ENCODE measurements at places on chromosomes 7 and 10.

DNA sequence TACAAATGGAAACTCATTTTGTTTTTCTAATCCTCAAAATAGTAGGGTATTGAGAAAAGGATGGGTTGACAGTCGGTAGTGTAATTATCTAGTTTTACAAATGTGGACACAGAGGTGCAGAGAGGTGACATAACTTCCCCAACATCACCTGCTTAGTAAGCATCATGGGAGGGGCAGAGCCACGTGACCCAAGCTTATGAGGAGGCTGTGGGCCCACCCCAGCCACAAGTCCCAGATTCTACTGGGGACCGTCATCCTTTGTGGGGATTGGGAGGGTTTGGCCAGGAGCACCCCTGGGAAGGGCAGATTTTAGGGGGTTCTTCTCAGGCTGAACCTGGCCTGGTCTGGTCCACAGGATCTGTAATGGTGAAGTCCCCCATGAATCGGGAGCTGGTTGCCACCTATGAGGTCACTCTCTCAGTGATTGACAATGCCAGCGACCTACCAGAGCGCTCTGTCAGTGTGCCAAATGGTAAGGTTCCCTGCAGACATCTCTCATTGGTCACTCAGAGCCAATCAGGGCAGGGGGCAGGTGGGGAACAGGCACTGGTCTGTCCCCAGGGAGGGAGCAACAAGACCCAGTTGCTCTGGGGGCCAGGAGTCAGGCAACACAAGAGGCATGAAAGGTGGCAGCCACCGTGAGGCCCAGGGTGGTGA lies 23.6 kb upstream of the VSIR start:
- DNase-seq: peak; percentile 39

- no peak for DNase-seq
Measured at GRCh38 chr10:68666280-68666760, 54.7 kb upstream of the CCAR1 start.

DNA sequence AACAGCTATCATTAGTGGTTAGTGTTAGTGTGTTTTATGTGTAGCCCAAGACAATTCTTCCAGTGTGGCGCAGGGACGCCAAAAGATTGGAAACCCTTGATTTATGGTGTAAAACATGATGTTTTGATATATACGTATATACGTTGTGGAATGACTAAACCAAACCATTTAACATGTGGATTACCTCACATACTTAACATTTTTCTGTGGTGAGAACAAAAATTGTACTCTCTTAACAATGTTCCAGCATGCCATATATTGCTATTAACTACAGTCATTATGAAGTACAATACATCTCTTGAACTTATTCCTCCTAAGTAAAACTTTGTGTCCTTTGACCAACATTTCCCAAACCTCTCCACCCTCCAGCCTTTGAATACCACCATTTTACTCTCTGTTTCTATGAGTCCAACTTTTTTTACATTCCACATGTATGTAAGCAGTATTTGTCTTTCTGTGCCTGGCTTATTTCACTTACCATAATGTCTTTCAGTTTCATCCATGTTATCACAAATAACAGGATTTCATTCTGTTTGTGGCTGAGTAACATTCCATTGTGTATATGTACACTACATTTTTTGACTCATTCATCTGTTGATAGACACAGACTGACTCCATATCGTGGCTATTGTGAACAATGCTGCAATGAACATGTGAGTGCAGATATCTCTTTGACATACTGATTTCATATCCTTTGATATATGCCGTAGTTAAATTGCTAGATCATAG lies 42.2 kb upstream of the MAGI2 start:
- no peak for DNase-seq

- no peak for DNase-seq
Measured at GRCh38 chr7:96670338-96671289, 39.0 kb downstream of the SEM1 start.

- no peak for DNase-seq
Measured at GRCh38 chr10:110069502-110069982, 61.8 kb downstream of the ADD3 start.

DNA sequence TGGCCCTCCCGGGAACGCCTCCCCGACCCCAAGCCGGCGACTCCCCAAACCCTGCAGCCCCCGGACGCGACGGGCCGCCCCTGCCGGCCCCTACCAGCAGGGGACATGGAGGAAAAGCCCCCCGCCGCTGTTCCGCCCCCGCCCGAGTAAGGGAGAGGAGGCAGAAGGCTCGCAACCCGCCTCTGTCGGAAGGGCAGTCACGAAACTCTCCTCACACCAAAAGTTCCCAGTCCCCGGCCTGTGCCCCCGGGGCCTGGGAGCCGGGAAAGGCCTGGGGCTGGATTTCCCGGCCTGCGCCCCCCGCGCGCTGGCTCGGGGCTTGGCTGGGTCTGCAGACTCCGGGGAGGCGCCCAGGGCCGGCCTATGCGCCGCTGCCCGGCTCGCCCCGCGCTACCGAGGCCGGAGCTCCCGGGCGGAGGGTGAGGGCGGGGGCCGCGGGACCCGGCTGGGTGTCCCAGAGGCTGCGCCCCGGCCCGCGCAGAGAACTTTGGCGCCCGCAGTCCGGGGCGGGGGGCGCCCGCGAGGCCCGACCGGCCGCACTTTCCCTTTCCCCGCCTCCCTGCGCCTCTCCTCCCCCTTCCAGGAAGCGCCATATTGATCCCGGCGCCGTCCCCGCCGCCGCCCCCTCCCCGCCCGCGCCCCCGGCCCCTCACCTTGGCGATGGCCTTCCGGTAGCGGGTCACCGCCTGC lies 728 bp downstream of the PARD3 start:
- DNase-seq: no peak

GRCh38 chr7:43302211-43302711 lies 189.8 kb downstream of the HECW1 start:
- peak; percentile 46 for DNase-seq

GRCh38 chr7:137331378-137331777 lies 12.2 kb downstream of the PTN start:
- no peak for DNase-seq

DNA sequence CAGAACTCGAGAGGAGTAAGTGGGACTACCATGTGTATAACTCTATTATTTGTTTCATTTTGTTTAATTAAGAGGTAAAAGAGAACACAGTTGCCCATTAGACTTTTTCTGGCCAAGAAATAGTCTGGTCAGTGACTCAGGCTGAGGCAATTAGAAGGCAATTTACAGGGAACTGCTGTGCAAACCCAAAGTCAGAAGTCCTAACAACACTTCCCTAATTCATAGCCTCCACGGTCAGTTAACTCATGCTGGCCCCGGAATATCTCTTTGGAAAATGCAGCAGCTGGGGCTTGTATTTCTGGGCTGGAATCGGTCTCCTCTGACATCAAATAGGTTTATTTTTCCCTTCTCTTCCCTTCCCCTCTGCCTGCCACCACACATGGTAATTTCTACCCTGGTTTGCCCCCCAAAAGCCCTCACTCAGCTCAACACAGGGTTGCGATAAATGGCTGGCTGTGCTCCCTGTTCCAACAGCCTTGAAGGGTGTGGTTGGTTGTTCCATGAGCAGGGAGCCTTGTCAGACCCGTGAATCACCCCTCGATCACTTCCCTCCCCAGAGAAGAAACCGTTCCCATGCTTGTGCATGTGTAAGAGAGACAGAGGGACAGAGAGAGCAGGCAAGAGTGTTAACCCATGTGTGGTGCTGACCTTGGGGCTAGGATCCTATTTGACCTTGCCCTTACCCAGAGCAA lies 5.3 kb downstream of the SH3PXD2A start:
- no peak for DNase-seq

DNA sequence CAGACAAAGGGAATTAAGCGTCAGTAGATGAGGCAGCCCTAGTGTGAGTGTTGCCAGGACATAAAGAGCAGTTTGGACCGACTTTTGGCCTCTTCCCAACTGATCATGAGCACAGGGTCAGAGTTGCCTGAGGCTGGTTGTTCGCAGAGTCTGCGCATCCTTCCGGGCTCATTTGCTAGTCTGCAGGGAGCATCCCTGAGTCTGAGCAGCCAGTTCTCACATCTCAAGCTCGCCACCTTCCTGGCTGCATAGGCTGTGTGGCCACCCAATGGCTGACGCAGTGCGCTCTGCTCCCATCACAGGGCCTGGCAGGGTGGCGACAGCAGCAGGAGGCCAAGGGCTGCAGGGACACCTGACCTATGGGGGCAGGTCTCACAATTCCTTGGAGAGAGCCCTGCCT lies 5.0 kb downstream of the GAD2 start:
- no peak for DNase-seq

- DNase-seq: no peak
Measured at GRCh38 chr7:119708891-119709290, 564.1 kb upstream of the KCND2 start.

- DNase-seq: no peak
Measured at GRCh38 chr7:54981913-54982312, 36.9 kb upstream of the EGFR start.

GRCh38 chr10:58266003-58266825 lies 1.5 kb downstream of the IPMK start:
- DNase-seq: peak; percentile 26

GRCh38 chr7:105178928-105179541 lies 165.0 kb downstream of the KMT2E start:
- no peak for DNase-seq

GRCh38 chr10:87541114-87541513 lies 36.4 kb downstream of the MINPP1 start:
- no peak for DNase-seq

DNA sequence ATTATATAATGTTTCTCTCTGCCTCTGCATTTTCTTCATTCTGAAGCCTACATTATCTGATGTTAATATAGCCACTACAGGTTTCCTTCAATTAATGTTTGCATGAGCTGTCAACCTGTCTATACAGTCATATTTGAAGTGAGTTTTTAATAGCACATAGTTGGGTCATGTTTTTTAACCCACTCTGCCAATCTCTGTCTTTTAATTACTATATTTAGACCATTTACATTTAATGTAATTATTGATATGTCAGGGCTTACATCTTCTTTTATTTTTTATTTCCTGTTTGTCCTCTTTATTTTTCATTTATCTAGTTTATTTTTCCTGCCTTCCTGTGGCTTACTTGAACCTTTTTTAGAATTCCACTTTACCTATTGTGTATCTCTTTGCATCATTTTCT lies 124.3 kb upstream of the PDE1C start:
- no peak for DNase-seq

- DNase-seq: no peak
Measured at GRCh38 chr7:111486472-111487142, 75.7 kb downstream of the IMMP2L start.

DNA sequence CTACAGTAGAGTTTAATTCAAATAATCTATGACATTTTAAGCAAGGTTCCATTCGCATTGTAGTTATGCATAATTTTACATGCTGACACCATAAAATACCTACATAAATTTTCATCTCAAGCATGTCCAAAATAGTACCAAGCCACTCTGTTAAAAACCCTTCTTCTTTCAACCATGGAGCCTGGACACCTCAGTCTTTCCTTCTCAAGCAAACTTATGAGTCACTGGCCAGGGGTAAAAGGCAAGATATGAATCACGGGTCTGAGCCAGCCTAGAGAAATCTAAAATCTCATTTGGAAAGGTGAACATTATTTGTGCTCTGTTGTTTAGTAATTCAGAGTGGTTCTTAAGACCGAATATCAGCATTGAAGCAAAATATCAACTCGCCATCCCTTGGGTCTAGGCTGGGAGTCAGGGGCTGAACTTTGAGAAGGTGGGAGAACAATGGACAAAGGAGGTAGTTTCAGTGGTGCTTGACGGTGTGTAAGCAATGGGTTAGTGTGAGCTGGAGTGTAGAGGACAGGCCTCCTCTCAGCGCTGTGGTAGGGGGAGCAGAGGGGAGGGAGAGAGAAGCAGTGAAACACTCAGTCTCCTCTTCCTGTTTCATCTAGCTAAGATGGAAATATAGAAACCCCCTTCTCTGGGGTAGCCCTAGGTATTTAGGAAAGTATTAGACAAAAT lies 19.1 kb upstream of the GPAM start:
- no peak for DNase-seq

DNA sequence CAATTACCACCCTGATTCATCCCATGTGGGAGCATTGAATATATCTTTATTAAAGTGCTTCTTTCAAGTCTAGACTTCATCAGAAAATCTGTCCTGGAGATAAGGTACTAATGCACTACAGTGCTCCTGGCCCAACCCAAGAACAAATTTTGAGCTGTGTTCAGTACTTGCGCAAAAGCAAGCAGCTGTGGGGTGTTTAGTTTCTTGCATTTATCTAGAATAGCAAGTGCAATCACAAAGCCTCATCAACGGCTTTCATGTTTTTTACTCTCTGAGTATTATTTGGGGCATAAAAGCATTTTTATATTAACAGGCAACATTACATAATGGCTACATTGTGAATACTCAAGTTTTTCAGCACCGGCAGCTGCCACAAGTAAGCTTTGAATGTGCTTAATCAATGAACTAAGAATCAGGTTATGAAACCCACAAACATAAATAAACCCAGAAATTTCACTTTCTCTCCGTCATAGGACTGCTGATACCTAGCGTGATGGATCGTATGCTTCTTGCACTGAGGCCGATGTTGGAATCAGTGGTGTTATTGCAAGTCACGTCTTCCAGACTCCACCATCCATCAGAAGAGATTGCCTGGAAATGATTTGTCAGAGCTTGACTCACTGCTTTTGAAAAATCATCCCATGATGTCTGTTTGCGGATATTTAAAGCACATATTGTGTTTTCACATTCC lies 113.1 kb downstream of the CTTNBP2 start:
- no peak for DNase-seq

DNA sequence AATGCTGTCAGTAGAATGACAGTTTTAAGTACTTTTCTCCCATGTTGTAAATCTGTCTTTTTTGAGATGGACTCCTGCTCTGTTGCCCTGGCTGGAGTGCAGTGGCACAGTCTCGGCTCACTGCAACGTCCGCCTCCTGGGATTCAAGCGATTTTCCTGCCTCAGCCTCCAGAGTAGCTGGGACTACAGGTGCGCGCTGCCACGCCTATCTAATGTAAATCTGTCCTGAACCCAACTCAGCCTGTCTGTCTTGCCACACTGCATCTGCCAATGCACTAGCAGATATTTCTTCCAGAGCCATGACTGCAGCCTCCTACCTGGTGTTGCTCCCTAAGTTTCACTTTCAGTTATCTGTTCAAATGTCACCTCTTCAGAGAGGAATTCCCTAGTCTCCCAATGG lies 264.1 kb downstream of the PHF14 start:
- DNase-seq: no peak

DNA sequence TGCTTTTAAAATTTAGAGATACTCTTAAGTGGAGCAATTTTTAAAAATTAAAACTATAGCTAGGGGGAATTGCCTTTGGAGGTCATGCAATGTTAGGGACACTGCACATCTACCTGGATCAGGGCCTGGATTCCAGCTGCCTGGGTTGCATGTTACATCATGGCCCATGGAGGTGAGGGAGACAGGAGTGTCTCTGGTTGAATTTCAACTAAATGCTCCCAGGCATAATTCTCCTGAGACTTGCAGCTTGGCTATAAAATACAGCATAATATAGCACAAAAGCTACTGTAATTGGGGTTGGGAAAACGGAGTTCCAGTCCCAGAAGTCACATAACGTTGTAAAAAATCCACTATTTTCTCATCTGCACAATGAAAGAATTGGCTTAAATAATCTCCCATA lies 782.5 kb downstream of the LRMDA start:
- no peak for DNase-seq

GRCh38 chr10:44890696-44891563 lies 20.2 kb upstream of the TMEM72 start:
- no peak for DNase-seq

- DNase-seq: no peak
Measured at GRCh38 chr10:99782447-99783286, at the start of gene ABCC2. TSS of gene ABCC2 (plus strand) at chr10:99782640. CDS start at chr10:99782845, 205 bp downstream.
